ENCODE measurements at places on chromosomes 13 and 19.

DNA sequence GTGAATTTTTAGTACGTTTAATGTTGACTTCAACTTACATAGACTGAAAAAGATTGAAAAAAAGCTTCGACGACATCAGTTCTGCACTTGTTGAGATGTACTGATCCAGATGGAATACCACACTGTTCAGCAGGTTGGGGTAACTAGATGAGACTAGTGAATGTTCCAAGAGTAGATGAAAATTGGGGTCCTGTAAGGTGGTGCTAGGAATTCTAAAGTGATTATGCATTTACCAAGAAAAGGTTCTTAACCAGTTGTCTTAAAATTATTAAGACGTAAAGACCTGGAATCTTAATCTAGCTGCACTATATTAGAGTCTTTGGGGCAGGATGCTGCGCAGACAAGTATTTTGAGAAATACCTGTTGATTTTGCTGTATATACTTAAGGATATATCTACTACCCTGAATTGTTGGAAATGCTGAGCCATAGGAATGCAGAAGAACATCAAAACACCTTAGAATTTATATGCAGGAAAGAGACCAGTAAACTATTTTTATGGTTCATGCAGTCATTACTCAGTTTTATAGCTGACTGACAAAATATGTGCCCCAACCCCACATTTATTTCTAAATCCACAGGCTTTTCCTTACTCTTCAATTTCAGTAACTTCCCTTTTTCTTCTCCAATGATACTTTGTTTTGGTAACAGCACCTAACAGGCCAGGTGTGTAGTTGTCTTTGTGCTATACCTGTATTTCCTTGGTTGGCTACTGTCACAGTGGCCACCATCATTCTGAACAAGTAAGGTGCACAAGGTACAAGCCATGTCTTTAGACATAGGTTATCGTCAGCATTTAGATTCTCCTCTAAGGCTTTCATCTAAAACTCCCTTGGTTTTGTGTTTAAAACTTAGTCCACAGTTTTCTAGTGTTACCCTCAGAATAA lies 8.6 kb downstream of the MIR17HG start:
- DNase-seq = no peak

- DNase-seq = no peak
These were observed 997.6 kb upstream of the ATXN8OS start for GRCh38 chr13:69109891-69110525.

DNA sequence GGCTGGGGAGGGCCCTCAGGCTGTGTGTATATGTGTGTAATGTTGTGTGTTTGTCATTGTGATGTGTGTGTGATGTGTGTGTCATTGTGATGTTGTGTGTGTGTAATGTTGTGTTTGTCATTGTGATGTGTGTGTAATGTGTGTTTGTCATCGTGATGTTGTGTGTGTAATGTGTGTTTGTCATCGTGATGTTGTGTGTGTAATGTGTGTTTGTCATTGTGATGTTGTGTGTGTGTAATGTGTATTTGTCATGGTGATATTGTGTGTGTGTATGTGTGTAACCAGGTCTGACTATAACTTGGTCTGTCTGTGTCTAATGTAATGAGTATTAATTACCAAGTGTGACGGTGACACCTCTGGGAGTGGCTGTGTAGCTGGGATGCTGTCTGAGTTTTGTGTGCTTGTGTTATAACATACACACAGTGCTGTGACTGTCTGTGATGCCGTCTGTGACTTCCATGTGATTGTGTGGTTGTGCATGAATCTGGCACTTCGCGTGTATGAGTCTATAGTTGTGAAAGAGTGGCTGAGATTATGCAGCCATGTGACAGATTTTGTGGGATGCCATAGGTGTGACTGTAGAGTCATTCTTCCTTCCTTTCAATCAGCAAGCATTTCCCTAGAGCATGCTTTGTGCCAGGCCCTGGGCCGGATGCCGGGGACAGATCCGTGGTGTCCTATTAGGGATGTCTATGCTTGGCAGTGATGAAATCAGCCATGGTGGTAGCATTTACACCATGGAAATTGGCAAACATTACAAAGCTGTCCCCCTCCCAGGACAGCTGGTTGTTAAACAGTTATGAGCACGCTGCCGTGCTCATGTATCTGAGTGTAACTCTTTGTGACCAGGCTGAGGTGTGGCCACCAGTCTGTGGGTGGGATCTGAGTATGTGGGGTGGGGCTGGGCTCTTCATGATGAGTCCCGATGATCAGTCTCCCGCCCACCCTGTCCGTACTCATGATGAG lies 6.4 kb downstream of the TNFSF14 start:
- DNase-seq = no peak

DNA sequence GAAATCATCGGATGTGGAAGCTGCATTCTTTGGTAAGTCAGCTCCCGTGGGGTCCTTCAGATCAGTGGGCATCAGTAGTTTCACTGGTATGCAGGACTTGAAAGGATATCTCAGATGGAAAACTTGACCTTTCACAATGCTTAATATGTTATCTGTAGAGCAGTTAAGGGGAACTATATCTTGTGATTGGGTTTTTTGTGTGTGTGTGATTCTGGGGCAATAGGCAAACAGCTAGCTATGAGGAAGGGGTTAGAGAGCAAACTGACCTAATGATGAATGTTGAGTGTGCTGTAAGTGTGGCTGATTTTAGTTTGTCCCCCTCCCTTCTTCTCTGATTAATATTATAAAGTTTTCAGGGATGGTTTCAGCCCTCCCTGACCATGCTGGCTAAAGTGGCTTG lies 53.3 kb downstream of the ACSBG2 start:
- no peak for DNase-seq

DNA sequence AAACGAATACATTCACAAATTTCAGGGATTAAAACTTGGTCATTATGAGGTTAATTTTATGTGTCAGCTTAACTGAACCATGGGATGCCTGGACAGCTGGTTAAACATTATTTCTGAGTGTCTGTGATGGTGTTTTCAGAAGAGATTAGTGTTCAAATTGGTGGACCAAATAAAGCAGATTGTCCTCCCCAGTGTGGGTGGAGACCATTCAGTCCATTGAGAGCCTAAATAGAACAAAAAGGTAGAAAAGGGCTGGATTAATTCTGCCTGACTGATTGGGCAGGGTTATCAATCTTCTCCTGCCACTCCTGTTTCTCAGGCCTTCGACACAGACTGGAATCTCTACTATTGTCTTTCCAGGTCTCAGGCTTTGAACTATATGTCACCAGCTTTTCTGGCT lies 203.8 kb upstream of the SLITRK6 start:
- peak; percentile 3 for DNase-seq

GRCh38 chr19:18417250-18418028 lies 1.8 kb upstream of the SSBP4 start:
- DNase-seq = peak; percentile 65

DNA sequence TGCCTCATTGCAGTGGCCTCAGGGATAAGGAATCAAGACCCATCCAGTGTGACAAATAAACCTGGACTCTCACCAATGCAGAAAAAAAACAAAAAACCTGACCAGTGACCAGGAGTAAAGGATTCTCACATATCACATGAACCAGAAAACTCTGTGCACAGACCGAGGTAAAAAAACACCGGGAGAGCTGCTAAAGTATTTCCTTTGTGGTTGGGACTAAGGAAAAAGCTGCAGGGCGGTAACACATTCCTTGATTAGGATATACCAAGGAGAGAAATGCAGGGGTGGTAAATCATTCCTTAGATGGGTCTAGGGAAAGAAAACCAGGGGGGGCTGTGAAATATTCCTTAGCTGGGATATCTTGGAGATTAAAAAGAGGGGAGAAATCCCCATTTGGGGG lies 64.8 kb upstream of the ZNF85 start:
- DNase-seq = no peak

DNA sequence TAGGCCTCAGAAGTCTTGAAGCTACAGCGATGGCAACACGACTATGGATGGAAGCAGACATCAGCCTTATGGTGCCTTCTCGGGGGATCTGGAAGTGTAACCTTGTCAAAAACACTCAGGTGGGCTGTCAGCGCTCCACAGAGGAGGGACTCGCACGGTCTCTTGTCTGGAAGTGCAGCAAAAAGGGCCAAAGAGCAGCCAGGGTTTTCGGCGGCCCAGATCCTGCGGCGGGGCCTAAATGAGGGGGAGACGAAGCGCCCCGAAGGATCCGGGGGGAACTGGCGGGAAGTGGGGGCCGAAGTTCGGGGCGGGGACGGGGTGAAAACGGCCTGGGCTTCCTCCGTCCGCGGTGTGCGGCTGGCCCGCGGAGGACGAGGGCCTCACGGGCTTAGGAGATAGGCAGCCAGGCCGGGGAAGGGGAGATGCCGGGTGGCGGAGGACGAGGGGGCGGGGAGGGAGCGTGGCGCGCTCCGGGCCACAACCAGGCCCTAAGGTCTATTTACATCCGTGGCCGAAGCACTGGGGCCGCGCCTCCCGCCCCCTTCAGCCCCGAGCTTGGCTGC lies 637 bp downstream of the RANBP3 start:
- no peak for DNase-seq

DNA sequence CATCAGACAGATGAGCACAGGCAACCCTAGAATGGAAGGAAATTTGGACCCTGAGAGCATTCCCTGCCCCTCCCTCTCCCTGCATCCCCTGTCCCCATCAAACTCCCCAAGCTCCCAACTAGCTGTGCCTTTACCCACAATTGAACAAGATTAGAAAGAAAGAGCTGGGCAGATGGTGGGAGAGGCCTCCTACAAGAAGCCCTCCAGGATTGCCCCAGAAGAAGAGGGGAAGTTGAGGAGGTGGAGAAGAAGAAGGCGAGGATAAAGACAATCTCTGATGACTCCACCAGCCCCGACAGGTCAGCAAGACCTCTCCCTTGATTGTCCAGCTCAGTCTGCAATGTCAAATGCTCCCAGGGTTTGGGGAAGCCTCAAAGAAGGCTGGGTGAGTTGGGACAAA lies 11.9 kb downstream of the UNC13A start:
- no peak for DNase-seq

GRCh38 chr19:46513461-46514236 lies 18.0 kb upstream of the PNMA8B start:
- DNase-seq = peak; percentile 96

DNA sequence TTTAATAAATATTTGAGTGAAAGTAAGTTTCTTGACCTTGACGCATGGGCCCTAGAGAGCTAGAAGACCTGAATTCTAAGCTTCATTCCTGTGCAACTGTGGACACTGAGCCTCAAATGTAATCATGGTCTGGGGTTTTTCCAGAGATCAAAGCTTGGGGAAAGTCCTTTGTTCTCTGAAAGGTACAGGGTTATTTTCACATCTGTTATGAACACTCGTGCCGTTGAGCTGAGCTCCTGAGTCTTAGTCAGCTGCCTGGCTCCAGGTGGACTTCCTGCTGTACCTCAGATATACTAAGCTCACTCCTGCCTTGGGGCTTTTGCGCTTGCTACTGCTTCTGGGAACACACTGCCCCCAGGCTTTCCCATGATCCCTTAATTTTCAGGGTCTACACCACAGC lies 7.5 kb upstream of the ZBTB32 start:
- DNase-seq = no peak

- DNase-seq = no peak
These were observed 72.1 kb downstream of the LHFPL6 start for GRCh38 chr13:39530916-39531315.

GRCh38 chr19:604355-604754 lies 14.7 kb downstream of the HCN2 start:
- DNase-seq = no peak

DNA sequence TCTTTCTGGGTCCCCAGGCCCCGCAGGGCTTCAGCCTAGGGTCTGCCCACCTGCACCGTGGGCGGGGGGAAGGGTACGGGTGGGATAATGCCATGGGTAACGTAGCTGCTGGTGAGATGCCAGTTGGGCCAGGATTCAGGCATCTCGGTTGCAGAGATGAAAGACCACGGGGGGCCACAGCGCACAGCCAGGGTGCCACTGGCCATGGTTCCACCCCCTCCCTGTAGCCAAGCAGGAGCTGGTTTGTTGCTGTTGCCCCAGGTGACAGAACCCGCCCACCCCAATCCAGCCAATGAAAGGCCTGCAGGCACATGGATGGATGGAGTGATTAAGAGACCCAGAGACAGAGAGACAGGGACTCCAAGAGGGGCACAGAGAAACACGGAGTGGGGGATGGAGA lies 1.0 kb upstream of the CGB7 start:
- DNase-seq = no peak

- no peak for DNase-seq
These were observed 45.6 kb upstream of the MRI1 start for GRCh38 chr19:13718733-13719132.

- peak; percentile 88 for DNase-seq
These were observed 1.5 kb upstream of the MYO1F start for GRCh38 chr19:8578642-8579265.

DNA sequence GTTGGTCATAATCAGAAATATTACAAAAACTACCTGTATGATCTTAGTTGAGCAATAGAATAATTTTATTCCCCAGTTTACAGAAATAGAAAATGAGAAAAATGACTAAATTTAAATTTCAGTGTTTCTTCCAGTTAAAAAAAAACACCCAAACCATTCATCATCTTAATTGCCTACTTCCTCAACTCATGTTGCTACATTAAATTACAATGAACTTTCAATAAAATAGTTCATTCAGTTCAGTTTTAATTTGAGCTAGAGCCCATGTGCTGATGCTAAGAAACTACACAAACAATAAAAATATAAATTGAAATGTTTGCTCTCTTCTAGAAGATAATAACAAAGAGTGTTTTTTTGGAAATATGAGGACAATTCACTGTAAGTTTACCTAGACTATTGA lies 820.4 kb downstream of the SLITRK6 start:
- no peak for DNase-seq

DNA sequence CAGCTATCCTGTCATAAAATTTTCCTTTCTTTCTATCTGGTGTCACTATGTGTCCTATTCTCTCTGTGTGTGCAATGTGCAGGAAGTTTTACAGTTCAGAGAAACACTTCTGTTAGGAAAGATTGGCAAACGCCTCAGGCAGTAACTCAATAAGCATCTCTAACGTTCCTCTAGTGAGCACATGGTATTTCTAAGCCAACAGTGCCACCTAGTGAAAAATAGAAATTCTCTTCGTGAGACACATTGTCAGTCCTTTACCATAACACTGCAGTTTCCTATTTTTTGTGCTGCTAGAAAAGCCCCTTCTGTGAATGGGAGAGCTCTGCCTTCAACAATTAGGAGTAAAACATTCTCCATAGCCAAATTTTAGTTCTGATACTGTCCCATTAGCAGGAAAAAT lies 50.7 kb downstream of the ZNF723 start:
- DNase-seq = no peak

GRCh38 chr13:29547153-29547552 lies 48.3 kb downstream of the SLC7A1 start:
- no peak for DNase-seq

DNA sequence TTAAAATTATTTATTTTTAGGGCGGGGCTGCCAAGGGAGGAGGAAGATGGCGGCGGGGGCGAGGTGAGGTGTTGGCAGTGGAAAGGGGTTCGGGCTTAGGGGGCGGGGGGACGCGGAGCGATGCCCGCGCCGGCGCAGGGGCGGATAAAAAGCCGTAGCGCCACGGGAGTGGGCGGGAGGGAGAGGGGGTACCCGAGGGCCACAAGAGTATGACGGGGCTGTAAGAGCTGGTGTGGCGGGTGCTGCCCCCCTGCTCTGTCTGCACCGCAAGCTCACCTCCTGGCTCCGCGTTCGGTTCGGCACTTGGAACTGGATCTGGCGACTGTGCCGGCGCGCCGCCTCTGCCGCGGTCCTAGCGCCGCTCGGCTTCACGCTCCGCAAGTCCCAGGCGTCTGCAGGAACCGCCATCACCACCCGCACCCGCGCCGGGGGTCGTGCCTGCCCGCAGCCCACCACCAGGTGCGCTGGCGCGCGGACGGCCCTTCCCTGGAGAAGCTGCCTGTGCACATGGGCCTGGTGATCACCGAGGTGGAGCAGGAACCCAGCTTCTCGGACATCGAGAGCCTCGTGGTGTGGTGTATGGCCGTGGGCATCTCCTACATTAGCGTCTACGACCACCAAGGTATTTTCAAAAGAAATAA lies 265.2 kb upstream of the SGCG start:
- DNase-seq = peak; percentile 58
